ENCODE measurements at places on chromosomes 7 and 10. TPM values are rescaled to one million over a fixed set of nuclear protein-coding genes. Genes with fewer than 3 reads are reported as not detected.

Gene PTF1A
- not detected for polyA plus RNA-seq

Gene GPER1
- 0.21 TPM for polyA plus RNA-seq

Gene AMPH
- 0.11 TPM for polyA plus RNA-seq

Gene ZNF853
- polyA plus RNA-seq: 0.50 TPM

Gene FFAR4
- polyA plus RNA-seq: not detected

Gene STAG3
- polyA plus RNA-seq: 6.5 TPM

Gene VSTM2A
- polyA plus RNA-seq: not detected

Gene FAM24B
- 9.6 TPM for polyA plus RNA-seq

Gene PRRT4
- 0.27 TPM for polyA plus RNA-seq

Gene MARCHF5
- 29.3 TPM for polyA plus RNA-seq

Gene SPDYE11
- polyA plus RNA-seq: 0.08 TPM

Gene NEUROD6
- not detected for polyA plus RNA-seq

Gene AS3MT
- not detected for polyA plus RNA-seq

Gene ETV1
- not detected for polyA plus RNA-seq

Gene COL28A1
- 0.12 TPM for polyA plus RNA-seq

Gene ITIH5
- not detected for polyA plus RNA-seq

Gene PDZD7
- polyA plus RNA-seq: 1.1 TPM

Gene GRID2IP
- polyA plus RNA-seq: not detected
